ENCODE measurements at places on chromosomes 16 and 17. TPM values are rescaled to one million over a fixed set of nuclear protein-coding genes. Genes with fewer than 3 reads are reported as not detected.

- peak; percentile 76 for DNase-seq
Observed at GRCh38 chr16:81581107-81581506, 136.5 kb downstream of the CMIP start.

GRCh38 chr16:62664566-62664965 lies 628.3 kb upstream of the CDH8 start:
- no peak for DNase-seq

GRCh38 chr16:57743458-57743857 lies 7.9 kb downstream of the KATNB1 start:
- DNase-seq = no peak

- DNase-seq = no peak
Observed at GRCh38 chr17:2086306-2086705, 31.4 kb downstream of the HIC1 start.

DNA sequence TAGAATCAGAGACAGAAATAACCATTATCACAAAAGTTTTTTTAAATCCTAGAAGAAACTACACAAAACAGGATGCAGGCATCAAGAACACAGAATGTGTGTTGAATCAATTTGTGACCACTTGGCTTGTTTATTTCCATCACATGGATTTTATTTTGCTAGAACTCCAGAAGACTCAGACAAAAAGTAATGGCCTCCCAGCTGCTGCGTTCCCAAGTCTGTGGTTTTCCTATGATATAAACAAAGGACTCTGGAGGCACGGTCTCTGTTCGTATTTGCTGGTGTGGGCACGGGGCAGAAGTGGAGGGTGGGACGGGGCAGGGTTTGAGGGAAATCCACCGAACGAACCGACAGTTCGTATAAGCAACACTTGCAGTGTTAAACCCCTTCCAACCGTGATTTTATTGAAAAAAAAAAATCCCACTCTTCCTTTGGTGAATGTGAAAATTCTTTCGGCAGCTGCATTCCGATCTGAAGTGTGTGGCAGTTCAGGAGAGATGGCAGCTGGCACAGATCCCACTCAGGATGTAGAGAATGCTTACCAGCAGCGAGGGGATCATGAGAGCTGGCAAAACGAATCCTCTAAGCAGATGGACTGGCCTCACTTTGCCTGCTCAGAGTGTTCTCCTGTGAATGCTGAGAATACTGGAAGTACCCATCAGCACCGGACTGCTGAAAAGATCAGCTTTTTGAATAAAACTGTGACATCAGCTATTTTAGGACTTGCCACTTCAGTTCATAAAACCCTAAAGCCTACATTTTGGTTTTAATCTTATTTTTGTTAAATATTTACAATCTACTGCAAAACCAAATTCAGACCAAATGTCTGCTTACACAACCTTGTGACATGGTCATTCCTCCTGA lies 165.2 kb downstream of the VPS53 start:
- no peak for DNase-seq

DNA sequence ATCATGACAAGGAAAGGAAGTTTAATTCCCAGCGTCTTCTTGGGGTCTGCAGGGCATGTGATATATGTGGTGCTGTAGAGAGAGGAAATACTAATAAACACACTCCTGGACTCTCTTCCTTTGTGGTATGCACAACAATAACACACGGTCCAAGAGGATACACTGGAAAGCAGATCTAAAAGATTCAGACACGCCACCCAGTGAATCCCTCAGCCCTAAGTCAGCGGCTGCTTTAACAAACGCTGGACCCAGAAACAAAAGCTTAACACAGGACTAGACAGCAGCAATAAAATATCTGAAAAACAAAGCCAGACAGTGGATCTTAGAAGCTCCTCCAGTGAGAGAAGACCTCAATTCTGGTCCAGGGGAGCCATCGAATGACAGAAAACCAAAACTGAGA lies 13.1 kb downstream of the CFAP20 start:
- no peak for DNase-seq

DNA sequence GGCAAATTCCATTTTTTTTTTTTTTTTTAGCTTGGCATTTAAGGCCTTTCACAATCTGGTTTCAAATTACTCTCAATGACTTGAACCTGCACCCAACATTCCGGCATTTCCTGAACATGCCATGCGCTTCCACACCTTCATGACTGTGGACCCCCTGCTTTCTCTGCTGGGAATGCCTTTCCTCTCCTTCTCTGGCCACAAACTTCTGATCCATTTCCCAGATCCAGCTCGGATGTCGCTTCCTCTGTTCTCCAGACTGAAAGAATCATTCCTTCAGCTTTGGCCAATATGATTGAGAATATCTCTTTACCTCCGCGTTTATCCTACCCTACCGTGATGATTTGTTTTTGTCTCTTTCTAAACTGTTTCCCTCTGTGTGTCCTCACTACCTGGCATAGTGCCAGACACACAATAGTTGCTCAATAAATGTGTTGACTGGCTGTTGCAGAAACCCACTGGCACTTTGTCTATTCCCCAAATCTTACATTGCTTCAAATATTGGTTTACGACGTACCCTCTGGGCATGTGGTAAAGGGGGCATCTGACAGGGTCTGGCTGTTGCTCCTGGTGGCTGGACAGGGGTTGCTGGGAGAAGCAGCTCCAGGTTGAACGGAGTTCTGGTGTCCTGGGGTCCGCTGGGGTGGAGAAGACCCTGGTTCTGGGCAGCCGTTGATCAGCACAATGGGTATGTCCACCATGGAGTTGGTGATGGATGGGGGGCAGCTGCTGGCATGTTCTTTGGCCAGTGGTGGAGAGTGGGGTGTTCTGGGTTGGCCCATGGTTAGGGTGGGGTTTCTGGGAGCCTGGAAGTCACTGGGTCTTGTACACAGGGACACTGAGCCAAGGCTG lies 14.7 kb downstream of the TNS4 start:
- DNase-seq = no peak

DNA sequence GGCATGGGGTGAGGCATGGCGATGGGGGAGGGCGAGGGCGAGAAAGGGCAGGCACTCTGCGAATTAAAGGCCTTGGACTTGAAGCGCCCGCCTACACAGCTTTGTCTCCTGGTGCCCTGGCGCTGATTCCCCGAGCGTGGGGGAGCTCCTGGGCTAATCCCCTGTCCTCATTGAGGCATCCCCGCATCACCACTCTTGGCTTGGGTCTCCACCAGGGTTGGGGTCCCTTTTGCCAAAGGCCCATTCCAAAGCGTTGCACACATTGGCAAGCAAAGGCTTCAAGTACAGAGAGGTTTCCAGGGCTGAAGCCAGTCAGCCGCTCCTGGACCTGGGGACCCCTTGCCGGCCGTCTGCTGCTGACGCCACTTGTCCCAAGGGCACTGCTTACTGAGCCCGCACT lies 8.0 kb downstream of the ZNF205 start:
- DNase-seq = no peak

DNA sequence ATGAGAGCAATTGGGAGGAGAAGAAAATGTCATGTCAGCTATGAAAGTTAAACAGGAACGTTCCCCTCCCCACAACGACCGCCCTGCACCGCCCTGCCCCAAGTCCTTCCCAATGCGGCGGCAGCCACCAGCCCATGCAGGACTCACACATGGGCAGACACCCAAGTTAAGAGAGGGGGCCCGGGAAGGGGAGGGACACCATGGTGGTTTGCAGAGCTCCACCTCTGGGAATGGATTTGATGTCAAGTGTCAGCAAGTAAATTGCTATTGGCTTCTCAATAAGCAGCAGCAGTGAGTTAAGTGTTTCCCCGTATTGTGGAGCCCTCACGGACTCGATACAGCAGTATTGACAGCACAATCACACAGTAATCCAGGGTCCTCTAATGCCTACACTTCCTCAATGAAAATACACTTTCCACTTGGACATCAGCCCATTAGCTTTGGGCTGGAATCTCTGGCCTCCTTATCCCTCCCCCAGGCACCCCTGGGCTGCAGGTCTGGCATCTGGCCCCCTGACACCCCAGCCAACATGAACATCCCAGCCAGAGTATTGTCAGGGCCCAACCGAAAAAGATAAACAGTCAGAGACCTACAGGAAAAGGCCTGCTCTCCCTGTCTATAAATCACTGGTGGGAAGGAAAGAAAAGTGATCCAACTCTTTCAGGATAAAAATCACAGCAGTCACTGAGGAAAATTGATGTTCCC lies 22.6 kb downstream of the ZFHX3 start:
- no peak for DNase-seq

GRCh38 chr16:29862383-29862883 lies 593 bp downstream of the CDIPT start:
- DNase-seq = peak; percentile 41

- peak; percentile 58 for DNase-seq
Observed at GRCh38 chr17:50027172-50027880, 28.6 kb upstream of the ITGA3 start.

DNA sequence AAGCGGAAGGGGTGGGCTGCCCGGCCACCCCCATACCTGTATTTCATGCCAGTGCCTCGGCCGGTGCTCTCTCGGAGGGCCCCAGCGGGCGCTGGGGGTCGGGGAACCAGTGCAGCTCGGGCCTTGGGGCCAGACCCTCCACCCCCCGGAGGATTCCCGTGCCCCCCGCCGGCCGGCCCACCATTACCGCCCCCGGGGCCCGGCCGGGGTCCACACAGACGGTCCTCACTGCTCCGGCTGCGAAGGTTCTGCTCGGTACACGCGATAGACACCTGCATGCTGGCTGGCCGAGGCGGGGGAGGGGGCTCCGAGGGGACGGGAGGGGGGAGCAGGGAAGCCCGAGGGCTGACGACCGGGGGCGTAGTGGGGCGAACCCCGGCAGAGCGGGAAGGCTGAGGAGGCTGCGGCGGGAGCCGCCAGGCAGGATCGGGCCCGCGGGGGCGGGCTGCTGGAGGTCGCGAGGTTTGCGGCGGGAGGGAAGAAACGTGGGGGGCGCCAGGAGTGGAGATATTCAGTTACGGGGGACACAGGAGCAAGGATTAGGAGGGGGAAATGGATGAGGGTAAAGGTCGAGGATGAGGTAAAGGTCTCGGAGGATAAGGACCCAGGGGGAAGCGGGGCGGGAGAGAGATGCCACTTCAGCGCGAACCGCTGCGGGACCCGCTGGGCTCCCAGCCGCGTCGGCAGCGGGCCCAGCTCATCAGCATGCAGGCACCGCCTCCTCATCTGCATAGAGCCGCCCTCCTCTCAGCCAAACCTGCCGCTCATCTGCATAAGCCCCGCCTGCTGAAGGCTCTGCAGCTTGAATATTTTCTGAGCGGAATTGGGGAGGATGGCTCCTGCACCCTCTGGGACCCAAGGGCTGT lies at the start of gene KCNAB3:
Gene KCNAB3 (minus strand): TSS at position 699 of the 866 bp plus-strand sequence. CDS start 421 bp downstream, at position 278.
- peak; percentile 42 for DNase-seq

- no peak for DNase-seq
Observed at GRCh38 chr17:61383689-61384201, 15.9 kb upstream of the TBX2 start.

DNA sequence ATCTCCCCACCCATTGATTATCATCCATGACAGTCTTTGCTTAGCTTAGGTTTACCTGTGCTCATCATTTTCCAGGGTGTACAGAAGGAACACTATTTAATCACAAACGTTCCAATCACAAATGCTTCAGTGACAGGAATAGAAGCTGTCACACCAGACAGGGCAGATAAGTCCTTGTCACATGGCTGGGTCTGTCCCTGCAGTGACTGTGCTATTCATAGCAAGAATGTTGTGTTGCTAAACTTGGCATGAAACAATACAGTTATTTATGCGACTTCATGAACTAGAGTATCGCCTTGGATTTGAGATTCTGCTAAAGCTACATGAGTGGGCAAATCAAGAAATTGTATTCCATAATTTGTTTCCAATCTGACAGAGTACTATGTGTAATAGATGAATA lies 108.4 kb downstream of the CDH13 start:
- DNase-seq = no peak

DNA sequence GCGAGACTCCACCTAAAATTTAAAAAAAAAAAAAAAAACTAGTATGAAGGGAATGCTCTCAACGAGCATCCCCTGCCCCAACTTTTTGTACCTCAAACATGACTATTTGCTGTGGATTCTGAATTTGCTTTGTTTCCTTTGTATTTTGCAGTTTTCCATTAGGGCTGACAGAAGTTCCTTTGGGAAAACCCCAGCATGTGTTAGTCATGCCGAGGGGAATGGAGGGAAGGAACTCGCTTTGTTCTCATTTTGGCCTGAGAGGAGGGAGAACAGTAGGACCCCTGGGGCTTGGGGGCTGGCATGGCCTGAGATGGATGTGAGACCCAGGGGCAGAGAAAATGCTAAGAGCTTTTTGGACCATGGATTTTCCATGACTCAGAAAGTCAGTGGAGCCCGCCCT lies 20.5 kb downstream of the KRT9 start:
- no peak for DNase-seq

Gene APOBR
- 61.3 TPM for total RNA-seq

Gene TEN1
- total RNA-seq = 18.7 TPM

Gene SLFN12L
- total RNA-seq = 6.2 TPM

Gene STH
- total RNA-seq = not detected

Gene NPIPB13
- 6.4 TPM for total RNA-seq

Gene ZNF385C
- not detected for total RNA-seq
